Left ventricle myocardium inferior (tissue), 1 donor: ENCODE measurements at places on chromosomes 1 and 21. TPM values are rescaled to one million over a fixed set of nuclear protein-coding genes. Genes with fewer than 3 reads are reported as not detected.
A peak's percentile ranks its signal among the peaks of the same experiment; 100 is the strongest.

DNA sequence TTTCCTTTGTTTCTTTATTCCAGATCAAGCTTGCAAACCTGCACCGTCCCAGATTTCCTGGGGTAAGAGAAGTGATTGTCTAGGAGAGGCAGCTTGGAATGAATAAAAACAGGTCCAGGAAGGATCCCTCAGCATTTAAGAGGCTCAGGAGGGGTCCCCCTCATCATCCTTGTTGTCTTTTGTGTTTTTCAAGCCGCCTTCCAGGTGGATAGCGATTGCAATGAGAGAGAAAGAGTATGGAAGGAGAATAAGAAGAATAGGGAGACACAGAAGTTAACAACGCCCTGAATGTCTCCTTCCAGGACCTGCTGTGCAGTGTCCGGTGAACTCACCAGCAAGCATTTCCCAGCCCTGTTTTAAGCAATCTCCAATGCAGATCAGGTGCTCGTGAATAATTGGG is 8.5 kb downstream of the ERG start:
- DNase-seq = no peak
- peak overlapping the region; percentile 45 for H3K27ac ChIP-seq
- H3K27me3 ChIP-seq = no peaks in the 10 kb centered on the region
- no peak overlapping the region for H3K4me3 ChIP-seq
- H3K4me1 ChIP-seq = peaks cover 94% of the 10 kb centered on the region

The UBE2U gene
- 0.85 TPM for total RNA-seq

The KCNE2 gene
- total RNA-seq = not detected

DNA sequence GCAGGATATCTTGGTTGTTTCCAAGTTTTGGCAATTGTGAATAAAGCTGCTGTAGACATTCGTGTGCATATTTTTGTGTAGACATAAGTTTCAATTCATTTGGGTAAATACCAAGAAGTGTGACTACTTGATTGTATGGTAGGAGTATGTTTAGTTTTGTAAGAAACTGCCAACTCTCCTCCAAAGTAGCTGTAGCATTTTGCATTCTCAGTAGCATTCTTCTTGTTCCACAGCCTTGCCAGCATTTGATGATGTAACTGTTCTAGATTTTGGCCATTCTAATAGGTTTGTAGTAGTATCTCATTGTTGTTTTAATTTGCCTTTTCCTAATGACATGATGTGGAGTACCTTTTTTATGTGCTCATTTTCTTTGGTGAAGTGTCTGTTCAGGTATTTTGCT is 38.6 kb upstream of the PLA2G4A start:
- H3K27me3 ChIP-seq = no peaks in the 10 kb centered on the region
- no peak overlapping the region for H3K4me3 ChIP-seq
- DNase-seq = no peak
- no peaks in the 10 kb centered on the region for H3K36me3 ChIP-seq
